ENCODE measurements at places on chromosomes 5 and 9. TPM values are rescaled to one million over a fixed set of nuclear protein-coding genes. Genes with fewer than 3 reads are reported as not detected.

The SCAI gene
- 6.6 TPM for total RNA-seq

The CIZ1 gene
- total RNA-seq = 49.4 TPM

The TMEM171 gene
- total RNA-seq = 9.8 TPM

The PCDHGA9 gene
- 0.86 TPM for total RNA-seq
